ENCODE measurements at places on chromosomes 11 and 22. TPM values are rescaled to one million over a fixed set of nuclear protein-coding genes. Genes with fewer than 3 reads are reported as not detected.

GRCh38 chr11:6356503-6357055, 33.7 kb upstream of the SMPD1 start:
- DNase-seq = no peak

DNA sequence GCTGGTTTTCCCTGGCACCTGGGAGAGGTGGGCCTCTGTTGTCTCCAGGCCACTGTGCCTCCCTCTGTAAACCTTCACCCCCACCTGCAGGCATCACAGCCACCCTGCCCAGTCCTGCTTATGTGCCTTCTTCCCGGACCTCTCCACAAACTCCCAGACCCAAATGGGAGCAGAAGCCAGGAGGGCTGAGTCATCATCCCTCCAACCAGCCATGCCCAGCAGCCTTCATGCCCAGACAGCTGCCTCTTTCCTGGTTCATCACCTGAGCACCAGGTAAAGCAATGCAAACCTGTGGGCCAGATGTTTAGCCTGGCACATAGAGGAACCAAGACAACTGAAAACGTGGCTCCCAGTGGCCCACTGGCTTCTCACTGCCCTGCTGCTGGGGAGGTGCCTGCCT, 2.1 kb upstream of the TMPRSS4 start:
- DNase-seq = no peak

DNA sequence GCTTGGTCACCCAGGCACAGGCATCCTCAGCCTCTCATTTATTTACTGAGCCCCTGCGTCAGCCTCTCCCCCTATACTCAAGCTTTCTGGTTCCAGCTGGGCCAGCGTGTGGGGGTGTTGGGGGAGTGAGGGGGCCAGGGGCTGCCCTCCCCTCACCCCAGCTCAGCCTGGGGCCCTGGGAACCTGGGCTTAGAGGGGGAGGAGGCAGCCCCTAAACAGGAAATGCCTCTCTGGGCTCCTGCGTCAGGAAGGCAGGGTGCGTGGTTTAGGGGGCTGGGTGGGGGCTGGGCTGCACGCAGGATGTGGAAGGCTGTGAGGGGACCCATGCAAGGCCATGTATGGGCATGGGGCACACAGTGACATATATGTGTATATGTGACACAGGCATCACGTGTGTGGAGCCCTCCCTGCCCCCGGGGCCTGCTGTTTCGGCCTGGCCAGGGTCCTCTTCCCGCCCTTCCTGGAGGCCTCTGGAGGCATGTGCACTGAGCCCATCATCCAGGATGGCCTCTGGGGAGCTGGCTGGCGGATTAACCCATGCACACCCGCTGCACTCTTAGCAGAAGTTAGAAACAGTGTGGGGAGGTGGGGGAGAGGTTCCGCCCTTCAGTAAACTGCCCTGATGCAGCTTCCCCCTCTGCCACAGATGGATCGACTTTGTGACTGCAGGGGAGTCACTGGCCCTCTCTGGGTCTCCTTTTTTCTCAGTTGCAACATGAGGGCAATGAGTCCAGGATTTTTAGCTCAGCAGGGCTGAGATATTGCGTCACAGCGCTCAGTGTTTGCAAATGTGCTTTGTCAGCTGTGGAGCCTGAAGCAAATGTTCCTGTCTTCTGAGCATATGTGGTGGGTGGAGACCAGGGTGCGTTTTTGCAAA, 1.1 kb upstream of the CD248 start:
- DNase-seq = peak; percentile 99

DNA sequence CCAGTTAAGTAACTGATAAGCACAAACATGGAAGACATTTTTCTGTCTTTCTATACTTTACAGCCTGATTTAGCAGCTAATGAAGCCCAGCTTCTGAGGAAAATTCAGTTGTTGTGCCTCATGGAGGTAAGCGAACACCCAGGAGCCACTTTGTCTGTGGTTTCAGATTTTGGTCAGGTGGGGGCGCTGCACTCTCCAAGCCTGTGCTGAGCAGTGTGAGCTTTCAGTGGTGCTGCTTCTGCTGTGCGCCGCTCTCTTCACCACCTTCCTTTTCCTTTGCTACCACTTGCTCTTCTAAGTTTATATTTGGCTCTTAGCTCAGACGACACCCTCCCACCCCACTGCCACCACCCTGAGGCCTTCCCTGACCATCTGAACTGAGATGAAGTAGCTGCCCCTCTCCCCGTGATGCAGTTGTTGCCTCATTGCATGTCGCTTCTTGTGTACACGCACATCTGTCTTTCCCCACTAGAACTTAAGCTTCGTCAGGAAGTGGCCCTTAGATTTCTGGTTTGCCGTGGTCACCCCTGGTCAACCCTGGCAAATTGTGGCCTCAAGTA, 14.0 kb downstream of the PSMD13 start:
- DNase-seq = peak; percentile 63

DNA sequence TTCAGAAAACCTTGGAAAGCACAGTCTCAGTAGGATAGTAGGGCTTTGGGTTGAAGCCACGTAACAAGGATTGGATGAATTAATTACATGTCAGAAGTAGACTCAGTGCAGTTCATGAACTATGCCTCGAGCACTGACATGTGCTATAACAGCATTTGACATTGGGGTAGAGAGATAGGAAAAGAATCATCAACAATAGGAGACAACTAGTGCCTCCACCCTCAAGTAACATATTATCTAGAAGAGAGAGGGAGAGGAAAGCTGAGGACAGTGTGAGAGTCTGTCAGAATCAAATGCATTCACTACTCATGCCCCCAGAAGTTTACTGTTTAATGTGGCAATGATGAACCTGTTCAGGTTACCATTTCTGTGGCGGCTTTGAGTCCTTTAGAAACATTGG, 26.4 kb downstream of the MMP13 start:
- no peak for DNase-seq

- DNase-seq = no peak
These were observed 18.8 kb downstream of the LUZP2 start for GRCh38 chr11:24515632-24516031.

DNA sequence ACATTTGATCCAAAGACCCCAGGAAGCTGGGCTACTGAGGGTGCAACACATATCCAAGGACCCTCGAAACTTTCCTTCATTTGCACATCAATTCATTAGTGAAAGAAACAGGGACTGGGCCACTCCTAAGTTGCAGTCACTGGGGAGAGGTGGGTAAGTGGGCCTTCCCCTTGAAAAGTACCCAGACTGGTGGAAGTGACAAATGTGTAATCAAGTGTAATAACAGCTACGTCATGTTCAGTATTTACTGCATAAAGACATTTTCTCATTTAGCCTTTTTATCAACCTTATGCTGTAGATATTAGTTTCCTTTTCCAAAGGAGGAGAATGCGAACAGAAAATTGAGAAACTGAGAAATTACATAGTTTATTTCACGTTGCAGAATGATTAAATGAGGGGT, 101.9 kb upstream of the OLFML1 start:
- no peak for DNase-seq

- DNase-seq = no peak
These were observed 10.9 kb upstream of the ADA2 start for GRCh38 chr22:17229991-17230630.

C11orf16 gene
- total RNA-seq = not detected

DNA sequence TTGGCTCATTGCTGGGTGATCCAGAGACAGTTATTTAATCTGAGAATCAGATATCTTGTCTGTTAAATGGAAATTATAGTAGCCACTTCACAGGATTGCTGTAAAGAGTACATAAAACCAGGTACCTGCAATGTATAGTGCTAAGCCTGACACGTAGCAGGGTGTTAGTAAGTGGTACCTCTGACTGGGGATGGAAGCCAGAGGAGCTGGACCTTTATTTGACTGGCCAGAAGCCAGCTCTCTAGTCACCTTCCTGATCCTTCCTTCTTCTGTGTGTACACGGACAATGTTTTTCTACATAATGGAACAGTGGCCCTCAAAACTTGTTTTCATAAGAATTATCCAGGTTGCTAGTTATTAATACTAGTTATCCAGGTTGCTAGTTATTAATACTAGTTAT, 25.5 kb upstream of the EHF start:
- no peak for DNase-seq

- peak; percentile 68 for DNase-seq
These were observed 499 bp downstream of the ATL3 start for GRCh38 chr11:63670433-63671321.

DNA sequence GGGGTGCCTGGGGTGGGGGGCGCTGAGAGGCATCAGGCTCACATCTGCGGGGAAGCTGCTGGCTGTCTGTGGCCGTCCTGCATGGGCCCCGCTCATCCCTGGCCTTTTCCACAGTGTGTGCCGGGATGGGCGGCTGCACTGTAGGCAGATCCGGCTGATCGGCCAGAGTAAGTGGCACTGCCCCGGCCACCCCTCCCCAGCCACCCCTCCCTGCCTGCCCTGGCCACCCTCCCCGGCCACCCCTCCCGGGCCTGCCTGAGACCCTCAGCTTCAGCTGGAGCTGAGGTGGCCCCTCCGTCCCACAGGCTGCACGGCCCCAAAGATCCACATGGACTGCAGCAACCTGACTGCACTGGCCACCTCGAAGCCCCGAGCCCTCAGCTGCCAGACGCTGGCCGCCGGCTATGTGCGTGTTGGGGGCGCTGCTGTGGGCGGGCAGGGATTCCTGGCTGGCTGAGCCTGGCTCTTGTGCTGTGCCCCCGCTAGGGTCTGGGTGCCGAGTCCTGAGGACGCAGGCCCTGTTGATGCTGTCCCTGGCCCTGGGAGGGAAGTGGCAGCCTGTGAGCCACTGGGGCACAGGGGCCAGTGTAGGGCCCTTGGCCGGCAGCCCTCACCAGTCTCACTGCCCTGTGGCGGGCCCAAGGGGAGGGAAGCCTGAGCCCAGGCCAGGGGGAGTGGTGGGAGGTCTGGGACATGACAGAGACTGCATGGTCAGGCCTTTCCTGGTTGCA, 10.9 kb downstream of the MUC2 start:
- no peak for DNase-seq

DNA sequence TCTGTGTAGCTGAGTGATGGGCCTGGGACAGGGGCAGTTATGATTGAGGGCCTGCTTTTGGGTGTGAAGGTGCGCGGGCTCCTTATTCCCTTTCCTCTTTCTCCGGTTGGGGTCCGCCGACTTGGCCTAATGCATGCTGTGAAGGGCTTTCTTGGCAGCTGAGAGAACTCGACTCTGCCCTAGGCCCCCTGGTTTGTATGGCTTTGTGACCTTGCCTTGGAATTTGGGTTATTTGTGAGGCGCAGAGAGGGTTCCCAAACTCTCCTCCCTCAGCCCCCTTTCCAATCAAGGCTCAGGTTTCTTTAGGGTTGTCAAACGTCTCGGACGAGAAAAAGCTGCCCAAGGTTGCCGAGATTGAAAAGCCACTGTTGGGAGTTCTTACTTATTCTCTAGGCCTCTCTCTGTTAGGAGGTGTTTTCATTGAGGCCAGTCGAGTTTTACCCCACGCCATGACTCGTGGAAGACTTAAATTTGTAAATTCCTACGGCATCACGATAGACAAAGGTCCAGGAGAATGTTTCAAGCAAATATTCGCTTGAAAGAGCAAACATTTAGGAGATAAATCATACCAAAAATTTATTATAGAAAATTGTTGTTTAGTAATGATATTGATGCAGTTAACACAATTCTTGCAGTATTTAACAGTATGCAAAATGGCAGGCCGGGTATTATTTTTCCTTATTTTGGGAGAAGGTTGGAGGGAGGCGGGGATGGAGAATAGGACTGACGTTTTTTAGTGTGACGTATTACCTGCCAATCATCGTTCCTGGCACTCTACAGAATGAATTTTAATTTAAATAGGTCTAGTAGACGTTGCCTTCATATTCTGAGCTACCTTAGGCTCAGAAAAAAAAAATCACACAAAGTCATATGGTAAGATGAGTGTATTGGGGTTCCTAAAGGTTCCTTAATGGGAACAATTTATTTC, 689 bp downstream of the PDHX start:
- no peak for DNase-seq

TRAPPC4 gene
- 55.4 TPM for total RNA-seq

DNA sequence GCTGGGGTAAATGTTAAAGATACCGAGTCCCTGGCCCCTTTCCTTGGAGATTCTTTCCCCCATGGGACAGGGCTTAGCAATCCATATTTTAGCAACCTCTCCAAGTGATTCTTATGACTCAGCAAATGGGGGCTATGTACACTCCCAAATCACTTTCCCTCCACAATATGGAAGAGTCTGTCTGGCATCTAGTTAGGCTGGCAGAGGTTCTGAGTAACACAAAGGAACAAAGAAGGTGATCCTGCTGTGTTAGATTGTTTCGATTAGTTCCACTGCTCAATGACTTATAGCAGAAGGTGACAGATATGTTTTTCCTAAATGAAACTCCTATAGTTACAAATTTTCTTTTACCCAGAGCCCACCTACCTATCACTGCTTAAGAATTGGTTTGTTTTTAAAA, 154.0 kb upstream of the SYT13 start:
- no peak for DNase-seq

SYCE3 gene
- not detected for total RNA-seq

IFTAP gene
- total RNA-seq = 25.5 TPM

APOL6 gene
- total RNA-seq = 33.8 TPM

GRCh38 chr22:40953471-40953870, 2.3 kb downstream of the RBX1 start:
- peak; percentile 46 for DNase-seq

DNA sequence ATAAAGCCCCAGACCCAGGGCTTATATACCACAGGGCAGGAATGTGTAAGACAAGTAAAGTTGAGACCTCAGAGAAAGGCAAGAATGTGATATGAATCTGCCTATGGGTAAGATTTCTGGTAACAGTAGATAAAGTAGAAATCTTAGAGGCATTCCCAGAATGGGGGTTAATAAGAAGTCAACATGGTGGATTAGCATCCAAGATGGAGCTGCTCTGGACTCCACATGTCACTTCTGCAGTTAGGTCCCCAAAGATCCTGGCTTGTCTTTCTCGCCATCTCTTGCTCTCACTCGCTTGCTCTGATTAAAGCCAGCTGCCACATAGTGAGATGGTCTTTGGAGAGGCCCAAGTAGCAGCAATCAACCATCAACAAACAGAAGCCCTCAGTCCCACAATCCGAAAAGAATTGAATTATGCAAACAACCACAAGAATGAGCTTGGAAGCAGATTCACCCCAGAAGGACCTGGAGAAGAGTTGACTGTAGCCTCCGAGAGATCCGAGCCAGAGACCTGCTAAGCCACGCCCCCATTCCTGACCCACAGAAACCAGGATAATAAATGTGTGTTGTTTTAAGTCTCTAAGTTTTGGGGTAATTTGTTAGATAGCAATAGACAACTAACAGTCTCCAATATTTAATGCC, 5.4 kb upstream of the C11orf86 start:
- peak; percentile 90 for DNase-seq

DNA sequence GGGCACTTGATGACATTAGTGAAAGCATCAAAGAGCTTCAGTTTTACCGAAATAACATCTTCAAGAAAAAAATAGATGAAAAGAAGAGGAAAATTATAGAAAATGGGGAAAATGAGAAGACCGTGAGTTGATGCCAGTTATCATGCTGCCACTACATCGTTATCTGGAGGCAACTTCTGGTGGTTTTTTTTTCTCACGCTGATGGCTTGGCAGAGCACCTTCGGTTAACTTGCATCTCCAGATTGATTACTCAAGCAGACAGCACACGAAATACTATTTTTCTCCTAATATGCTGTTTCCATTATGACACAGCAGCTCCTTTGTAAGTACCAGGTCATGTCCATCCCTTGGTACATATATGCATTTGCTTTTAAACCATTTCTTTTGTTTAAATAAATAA, 10.6 kb downstream of the REXO2 start:
- DNase-seq = no peak

GRCh38 chr11:93935826-93936225, 85.3 kb upstream of the HEPHL1 start:
- no peak for DNase-seq

Measured in fibroblast of villous mesenchyme (primary cell).